Neural crest cell (in vitro differentiated cells): ENCODE measurements at places on chromosomes 1 and 21.

GRCh38 chr1:240285540-240285939, 193.9 kb downstream of the FMN2 start:
- DNase-seq = no peak

GRCh38 chr1:1924386-1924785, 5.3 kb upstream of the TMEM52 start:
- no peak for DNase-seq

DNA sequence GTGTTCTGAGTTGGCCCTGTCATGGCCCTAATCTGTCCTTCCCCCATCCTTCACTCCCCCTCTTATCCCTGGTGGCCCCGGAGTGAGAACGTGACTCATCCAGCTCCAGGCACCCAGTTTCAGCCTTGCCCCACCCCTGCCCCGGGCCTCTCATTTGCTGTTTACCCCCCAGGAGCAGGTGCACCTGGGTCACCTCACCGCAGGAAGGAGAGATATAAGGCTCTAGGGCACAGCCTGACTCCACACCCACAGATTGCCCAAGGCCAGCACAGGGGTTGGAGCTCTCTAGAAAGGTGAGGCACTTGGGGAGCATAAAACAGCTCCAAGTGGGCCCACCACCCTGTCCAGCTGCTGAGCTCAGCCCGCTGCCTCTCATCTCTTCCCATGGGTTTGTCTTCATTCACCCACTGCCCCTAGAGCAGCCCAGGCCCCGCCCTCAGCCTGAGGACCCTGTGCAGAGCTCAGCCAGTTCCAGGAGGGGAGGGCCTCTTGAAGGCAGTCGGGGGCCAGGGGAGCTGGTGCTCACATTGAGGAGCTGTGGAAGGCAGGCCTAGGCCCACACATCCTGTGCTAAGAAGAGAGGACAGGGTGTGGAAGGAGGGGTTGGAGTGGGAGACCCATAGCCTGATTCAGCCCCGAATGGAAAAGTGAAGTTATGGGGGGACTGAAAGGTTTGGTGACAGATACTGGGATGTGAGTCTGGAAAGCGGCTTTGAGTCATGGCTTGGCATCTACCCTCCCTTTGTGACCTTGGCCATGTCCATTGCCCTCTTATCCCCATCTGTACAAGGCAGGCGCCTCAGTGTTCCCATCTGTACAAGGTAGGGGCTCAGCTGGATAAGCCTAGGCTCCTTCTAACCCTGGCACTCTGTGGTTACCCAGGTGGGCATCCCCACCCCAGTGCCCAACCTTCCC, 16.1 kb upstream of the GPR37L1 start:
- no peak for DNase-seq

- DNase-seq = no peak
Observed at GRCh38 chr1:41108696-41109275, 87.3 kb upstream of the SLFNL1 start.

- DNase-seq = no peak
Observed at GRCh38 chr21:38286739-38287471, 30.1 kb downstream of the KCNJ15 start.

DNA sequence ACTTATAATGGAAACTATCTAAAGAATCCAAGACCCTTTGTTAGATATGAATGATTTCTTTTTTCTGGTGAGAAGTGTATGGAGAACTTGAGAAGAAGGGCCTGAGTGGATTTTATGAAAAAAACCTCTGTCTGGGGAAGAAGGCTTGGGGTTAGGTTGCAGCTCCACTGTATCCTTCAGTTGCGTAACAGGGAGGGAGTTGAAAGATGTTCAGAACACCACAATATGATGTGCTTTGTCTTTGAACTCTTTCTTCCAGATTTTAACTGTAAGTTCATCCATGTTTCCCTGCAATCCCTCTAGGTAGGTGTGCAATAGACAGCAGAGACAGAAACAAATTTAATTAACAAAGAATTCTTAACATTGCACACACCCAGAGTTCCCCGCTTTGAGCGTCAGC, 125.8 kb upstream of the NFIA start:
- DNase-seq = no peak

DNA sequence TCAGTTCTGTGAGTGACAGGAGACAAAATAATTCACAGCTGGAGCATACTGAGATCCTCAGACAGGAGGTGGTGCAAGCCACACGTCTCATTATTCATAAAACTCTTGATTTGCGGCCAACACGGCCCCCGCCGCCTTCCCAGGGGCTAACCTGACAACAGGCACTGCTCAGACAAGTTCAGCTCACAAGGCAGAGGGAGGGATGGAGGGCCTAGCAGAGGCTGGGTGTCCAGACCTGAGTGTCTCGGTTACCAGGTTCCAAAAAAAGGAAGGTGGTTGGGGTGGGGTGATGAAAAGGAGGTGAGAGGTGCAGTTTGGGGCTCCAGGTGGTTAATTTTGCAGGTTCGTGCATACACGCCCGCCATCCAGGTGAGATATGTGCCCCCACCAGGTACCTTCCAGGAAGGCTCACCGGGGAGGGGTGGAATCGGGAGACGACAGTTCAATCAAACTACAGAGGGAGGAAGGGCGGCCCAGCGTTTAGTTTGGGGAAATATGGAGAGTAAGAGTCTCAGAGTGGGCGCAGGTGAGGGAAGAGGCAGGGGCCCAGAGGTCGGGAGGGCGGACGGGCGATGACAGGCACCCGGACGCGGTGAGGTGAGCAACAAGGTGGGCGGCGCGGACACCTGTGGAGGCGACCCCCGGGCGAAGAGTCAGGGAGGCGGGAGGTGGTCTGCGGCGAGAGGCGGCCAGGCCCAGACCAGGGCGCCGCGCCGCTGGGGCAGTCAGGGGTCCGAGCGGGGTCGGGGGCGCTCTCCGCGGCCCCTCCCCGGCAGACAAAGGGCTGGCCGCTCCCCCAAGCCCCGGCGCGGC, 629 bp downstream of the CTNNBIP1 start:
- no peak for DNase-seq

DNA sequence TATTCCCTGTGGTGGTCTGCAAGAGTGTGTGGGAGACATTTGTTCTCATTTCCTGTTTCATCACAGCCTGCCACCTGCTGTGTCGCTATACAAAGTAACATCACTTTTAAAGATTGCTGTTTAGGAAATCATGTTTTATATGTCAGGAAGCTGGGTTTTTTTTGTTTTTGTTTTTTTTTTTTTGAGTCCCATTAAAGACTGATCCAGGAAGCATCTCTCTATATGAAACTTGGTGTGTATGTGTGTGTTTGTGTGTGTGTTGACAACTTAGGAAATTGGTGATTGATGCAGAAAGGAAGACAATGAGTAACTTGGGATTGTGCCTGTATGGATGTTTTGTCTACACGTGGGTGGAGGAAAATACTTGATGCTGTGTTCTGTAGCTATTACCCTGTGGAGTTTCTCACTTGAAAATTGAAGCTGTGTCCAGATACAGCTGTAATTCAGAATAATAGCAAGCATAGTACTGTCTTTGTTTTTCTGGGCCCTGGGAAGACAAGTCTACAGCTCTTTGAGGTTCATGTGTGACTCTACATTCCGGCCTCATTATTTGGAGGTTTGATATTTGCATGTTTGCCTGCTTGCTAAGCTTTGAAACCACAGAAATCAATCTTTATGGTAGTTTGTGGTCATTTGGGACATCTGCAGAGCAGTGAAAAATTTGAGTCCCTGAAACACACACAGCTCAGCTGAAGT, 47.9 kb downstream of the LAMC1 start:
- DNase-seq = no peak

GRCh38 chr21:42061195-42061985, 9.7 kb upstream of the UMODL1 start:
- DNase-seq = no peak

- no peak for DNase-seq
Observed at GRCh38 chr1:37739222-37739621, 25.7 kb downstream of the EPHA10 start.

- DNase-seq = no peak
Observed at GRCh38 chr1:209402697-209403096, 180.8 kb upstream of the CAMK1G start.

GRCh38 chr21:39000496-39000895, 182.8 kb downstream of the PSMG1 start:
- no peak for DNase-seq

DNA sequence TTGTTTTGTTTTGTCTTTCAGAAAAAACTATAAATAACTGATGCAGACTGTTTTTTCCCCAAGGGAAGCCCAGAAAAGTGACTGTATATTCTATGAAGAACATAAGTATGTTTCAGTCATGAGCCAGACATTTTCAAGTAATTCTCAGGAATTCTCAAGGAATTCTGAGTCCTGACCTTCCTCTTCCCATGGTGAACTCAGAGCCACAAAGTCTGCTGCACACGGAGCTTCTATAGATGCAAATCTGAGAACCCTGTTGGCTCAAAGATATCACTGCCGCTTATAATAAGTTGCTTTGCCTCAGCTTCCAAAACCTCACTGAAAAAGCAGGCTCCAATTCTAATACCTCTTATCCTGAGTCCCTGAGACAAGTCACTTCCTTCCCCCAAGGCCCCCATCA, 418.5 kb upstream of the RUNX1 start:
- DNase-seq = no peak

DNA sequence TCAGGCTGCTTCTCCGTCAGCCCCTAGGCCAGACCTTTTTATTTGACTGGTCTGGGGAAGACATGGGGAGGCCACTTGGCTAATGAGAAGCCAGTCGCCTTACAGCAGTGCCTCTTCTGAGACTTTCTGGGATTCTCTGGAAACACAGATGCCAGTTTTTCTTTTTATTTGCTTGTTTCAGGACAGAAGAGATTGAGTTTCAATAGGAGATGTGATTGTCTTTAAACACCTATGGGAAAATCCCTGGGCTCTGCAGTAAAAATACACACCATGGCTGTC, 15.4 kb upstream of the BTG2 start:
- no peak for DNase-seq

DNA sequence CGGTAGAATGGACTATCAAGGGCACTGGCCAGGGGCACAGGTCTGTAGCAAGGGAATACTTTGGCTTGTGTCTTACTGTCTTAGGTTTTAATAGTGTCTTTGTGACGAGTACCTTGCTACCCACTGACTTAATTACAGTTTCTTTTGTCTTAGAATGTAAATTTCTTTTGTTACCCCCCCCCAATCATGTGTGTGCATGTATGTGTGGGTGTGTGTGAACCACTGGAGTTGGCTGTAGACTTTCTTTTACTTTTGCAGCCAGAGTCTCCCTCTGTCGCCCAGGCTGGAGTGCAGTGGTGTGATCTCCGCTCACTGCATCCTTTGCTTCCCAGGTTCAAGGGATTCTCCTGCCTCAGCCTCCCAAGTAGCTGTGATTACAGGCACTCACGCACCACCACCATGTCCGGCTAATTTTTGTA, 61.8 kb upstream of the CLDN14 start:
- no peak for DNase-seq

DNA sequence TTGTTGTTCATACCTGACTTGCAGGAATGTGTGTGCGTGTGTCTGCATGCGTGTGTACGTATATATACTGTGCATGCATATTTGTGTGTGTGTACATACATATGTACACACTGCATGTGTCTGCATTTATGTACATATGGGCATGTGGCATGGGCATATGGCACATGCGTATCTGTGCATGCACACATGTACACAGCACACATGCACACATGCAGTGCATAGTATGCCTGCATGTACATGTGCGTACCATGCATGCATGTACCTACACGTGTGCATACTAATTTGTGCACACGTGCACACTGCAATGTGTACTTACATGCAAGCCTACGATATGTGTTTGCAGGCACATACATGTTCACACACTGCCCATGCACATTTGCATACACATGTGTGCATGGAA, 43.9 kb downstream of the GALNT2 start:
- DNase-seq = no peak

GRCh38 chr21:42840411-42841155, 38.8 kb downstream of the WDR4 start:
- DNase-seq = no peak

- no peak for DNase-seq
Observed at GRCh38 chr1:211281320-211282022, 22.3 kb downstream of the RCOR3 start.

GRCh38 chr1:171913385-171913784, 72.1 kb downstream of the DNM3 start:
- DNase-seq = no peak

DNA sequence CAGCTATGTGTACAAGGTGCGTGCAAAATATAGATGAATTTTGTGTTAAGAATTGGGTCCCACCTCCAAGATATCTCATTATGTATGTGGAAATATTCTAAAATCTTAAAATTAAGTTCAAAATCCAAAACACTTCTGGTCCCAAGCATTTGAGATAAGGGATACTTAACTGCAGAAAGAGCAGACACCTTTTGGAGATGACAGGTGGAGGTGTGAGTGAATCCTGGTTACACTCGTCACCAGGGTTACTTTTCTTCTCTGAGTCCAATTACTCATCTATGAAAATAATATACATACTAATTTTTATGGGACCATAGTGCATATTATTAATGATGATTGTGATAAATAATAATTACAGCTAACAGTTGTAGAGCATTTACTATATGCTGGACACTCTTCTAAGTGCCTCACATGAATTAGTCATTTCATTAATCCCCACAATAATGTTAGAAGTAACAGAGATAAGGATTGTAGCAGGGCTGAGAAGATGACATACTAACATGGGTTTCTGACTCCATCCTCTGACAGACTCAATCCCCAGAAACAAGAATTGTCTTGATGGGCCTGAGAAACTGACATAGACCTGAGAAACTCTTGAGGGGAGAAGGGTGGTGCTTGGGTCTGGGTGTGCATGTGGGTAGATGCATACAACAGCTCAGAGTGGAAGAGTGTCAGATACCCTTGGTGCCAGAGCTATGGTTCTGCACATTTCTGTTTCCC, 8.3 kb upstream of the FASLG start:
- DNase-seq = no peak

DNA sequence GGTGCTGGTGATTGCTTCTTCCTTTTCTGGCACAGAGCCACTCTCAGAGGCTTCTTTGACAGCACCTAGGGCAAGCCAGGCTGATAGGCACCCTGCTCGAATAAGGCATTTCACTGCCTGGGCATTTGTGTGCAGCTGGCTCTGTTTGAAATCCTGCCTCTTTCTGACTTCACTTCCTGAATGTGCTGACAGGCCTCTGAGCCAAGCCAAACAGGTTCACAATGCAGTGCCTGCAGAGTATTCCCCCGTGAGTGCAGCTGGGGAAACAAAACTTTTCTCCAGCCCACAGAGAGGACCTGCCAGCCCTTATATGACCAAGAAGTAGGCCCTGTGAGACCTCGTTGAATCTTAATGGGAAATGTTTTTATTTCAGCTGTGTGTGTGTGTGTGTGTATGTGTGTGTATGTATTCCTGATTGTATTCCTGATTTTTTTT, 10.4 kb downstream of the JUN start:
- DNase-seq = no peak
